Thoracic aorta (tissue), 2 donors: ENCODE measurements at places on chromosomes 11 and 22. TPM values are rescaled to one million over a fixed set of nuclear protein-coding genes. Genes with fewer than 3 reads are reported as not detected.
A peak's percentile ranks its signal among the peaks of the same experiment; 100 is the strongest.

HPX gene
- 2.9 TPM for total RNA-seq

DNA sequence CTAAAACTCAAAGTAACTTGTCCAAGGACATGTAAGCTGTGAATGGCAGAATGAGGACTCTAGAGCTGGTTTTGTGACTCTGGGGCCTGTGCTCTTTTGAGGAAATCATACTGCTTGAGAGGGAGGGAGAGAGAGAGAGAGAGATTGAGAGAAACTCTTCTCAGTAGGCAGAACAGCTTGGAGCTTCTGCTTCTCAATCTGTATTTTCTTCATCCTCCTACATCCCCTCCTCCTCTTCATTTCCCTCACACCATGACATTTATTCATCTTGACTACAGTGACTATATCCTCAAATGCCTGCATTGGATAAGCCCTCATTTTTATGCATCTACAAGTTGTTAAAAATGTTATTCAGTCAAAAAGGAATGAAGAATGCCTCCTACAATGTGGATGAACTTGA lies 23.7 kb upstream of the OR10D3 start:
- no peak overlapping the region for H3K4me3 ChIP-seq
- no peak overlapping the region for H3K27ac ChIP-seq

GRCh38 chr11:11081288-11081687 lies 223.4 kb upstream of the ZBED5 start:
- H3K36me3 ChIP-seq: no peaks in the 10 kb centered on the region
- H3K4me1 ChIP-seq: peaks cover 5% of the 10 kb centered on the region
- no peak overlapping the region for H3K27ac ChIP-seq
- no peak overlapping the region for H3K4me3 ChIP-seq

DNA sequence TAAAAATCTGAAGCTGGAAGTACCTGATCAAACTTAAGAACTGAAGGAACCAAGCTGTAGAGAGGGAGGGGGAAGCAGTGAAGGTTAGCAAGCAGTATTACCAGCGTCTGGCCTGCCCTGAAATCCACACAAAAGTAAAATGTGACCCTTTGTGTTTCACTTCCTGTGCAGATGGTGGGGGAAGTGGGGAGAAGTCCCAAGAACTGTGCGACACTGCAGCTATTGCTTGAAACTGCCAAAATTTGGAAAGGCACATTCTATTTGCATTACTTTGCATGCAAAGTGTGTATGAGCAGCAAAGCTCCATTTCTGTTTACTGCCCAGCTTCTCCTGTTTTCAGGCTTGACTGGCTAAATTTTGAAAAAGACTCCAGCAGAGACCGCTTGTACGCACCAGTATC lies 72.1 kb upstream of the BMAL1 start:
- DNase-seq: no peak
- no peak overlapping the region for H3K27ac ChIP-seq
- H3K27me3 ChIP-seq: no peaks in the 10 kb centered on the region

APOA1 gene
- not detected for total RNA-seq

DNA sequence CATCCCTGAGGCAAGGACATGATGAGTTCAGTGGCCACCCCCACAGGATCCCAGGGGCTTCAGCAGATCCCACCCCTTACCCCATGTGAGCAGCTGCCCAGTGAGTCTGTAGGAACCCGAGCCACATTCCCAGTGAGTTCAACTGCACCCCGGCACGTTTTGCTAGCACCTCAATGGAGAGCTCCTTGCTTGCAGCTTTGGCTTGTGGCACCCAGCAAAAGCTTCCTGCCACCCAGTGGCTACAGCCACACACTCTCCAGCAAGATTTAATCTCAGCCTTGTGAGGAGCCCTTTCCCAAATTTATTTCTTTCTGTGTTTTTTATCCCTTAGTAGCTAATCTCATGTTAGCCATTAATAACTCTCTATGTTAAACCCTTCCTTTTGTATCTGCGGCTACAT lies 4.0 kb downstream of the SAA1 start:
- no peak overlapping the region for H3K4me3 ChIP-seq
- H3K27me3 ChIP-seq: no peaks in the 10 kb centered on the region
- DNase-seq: no peak
- H3K27ac ChIP-seq: no peak overlapping the region
- no peaks in the 10 kb centered on the region for H3K4me1 ChIP-seq
- no peaks in the 10 kb centered on the region for H3K36me3 ChIP-seq

C11orf52 gene
- 0.99 TPM for total RNA-seq

GRCh38 chr11:41047229-41047628 lies 412.2 kb downstream of the LRRC4C start:
- DNase-seq: no peak
- H3K27ac ChIP-seq: no peak overlapping the region
- H3K4me1 ChIP-seq: no peaks in the 10 kb centered on the region
- H3K4me3 ChIP-seq: no peak overlapping the region

GRCh38 chr22:40313007-40313406 lies 33.3 kb upstream of the ADSL start:
- H3K27ac ChIP-seq: no peak overlapping the region
- no peak overlapping the region for H3K4me3 ChIP-seq
- peaks cover 18% of the 10 kb centered on the region for H3K4me1 ChIP-seq
- DNase-seq: no peak
- no peaks in the 10 kb centered on the region for H3K27me3 ChIP-seq

DENND5A gene
- 178 TPM for total RNA-seq

TSSK2 gene
- not detected for total RNA-seq

- DNase-seq: no peak
- peak overlapping the region; percentile 83 for H3K27ac ChIP-seq
- no peaks in the 10 kb centered on the region for H3K36me3 ChIP-seq
- no peak overlapping the region for H3K4me3 ChIP-seq
- no peaks in the 10 kb centered on the region for H3K27me3 ChIP-seq
- peaks cover 57% of the 10 kb centered on the region for H3K4me1 ChIP-seq
Measured at GRCh38 chr11:121463689-121464335, 11.0 kb upstream of the SORL1-AS1 start.

GRCh38 chr22:39263626-39264348 lies 19.0 kb upstream of the PDGFB start:
- no peaks in the 10 kb centered on the region for H3K27me3 ChIP-seq
- no peak overlapping the region for H3K4me3 ChIP-seq
- no peaks in the 10 kb centered on the region for H3K36me3 ChIP-seq
- no peak overlapping the region for H3K27ac ChIP-seq
- H3K4me1 ChIP-seq: peaks cover 9% of the 10 kb centered on the region

- DNase-seq: no peak
- no peaks in the 10 kb centered on the region for H3K27me3 ChIP-seq
- H3K4me3 ChIP-seq: peak overlapping the region; percentile 84
- H3K36me3 ChIP-seq: no peaks in the 10 kb centered on the region
- peak overlapping the region; percentile 70 for H3K27ac ChIP-seq
- peaks cover 20% of the 10 kb centered on the region for H3K4me1 ChIP-seq
Measured at GRCh38 chr11:46845440-46845739, 690 bp downstream of the CKAP5 start.

DNA sequence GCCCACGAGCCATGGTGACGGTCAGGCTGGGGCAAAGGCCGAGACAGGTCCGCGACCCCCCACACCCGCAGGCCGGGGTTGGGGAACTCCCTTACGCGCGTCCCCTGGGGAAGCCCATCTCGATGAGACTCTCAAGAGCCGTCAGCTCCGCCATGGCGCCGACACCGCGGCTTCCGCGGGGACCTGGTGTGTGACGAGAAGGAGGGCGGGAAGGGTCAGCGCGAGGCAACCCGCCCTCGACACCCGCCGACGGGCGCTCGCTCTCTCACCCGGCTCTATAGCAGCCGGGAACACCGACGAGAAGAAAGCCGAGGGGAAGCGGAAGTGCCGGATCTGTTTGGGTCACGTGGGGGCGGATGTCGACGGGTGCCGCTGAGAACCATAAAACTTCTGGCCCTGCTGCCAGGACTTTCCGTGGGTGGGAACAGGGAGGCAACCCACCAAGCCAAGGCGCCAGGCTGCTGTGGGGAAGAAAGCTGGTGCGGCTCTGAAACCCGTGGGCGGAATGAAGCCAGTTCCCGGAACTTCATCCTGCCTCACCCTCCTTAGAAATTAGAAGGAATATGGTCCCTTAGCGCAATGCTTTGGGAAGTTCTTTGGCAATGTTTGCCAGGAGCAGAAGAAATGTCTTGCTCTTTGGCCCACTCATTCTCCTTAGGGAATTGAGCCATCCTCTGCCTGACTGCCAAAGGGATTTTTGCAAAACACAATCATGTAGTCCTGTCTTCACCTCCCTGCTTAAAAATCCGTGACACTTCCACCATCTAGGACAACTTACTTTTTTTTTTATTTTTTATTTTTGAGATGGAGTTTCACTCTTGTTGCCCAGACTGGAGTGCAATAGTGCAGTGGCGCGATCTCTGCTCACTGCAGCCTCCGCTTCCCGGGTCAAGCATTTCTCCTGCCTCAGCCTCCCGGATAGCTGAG lies at the start of gene UBXN1:
Gene UBXN1, minus strand, starts transcription at position 304 of the 927 bp plus-strand sequence. Its CDS starts 150 bp downstream, at position 154.
- no peaks in the 10 kb centered on the region for H3K27me3 ChIP-seq
- H3K36me3 ChIP-seq: peaks cover 16% of the 10 kb centered on the region
- H3K4me1 ChIP-seq: peaks cover 23% of the 10 kb centered on the region
- H3K4me3 ChIP-seq: peak within 1 kb of the TSS; percentile 100
- DNase-seq: peak; percentile 87
- H3K27ac ChIP-seq: peak within 1 kb of the TSS; percentile 97

DEFB131B gene
- not detected for total RNA-seq

DNA sequence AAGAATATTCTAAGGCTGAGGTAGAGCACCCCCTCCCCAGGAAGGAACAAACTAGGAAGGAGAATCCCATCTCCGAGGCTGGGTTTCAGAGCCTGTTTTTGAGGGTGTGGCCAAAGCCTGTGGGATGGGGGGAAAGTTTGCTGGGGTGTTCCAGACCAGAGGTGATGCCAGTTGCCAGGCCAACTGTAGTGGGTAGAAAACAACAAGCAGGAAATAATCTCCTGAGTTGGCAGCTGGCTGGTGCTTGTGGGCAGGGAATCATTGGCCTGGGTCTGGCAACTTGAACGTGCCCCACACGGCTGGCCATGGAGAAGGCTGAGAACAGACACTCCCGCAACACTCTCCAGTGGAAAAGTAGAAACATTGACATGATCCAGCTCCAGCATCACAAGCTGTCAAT lies 385.6 kb downstream of the ETS1 start:
- H3K4me3 ChIP-seq: no peak overlapping the region
- no peaks in the 10 kb centered on the region for H3K36me3 ChIP-seq
- no peak for DNase-seq
- no peak overlapping the region for H3K27ac ChIP-seq
- H3K27me3 ChIP-seq: no peaks in the 10 kb centered on the region

DNA sequence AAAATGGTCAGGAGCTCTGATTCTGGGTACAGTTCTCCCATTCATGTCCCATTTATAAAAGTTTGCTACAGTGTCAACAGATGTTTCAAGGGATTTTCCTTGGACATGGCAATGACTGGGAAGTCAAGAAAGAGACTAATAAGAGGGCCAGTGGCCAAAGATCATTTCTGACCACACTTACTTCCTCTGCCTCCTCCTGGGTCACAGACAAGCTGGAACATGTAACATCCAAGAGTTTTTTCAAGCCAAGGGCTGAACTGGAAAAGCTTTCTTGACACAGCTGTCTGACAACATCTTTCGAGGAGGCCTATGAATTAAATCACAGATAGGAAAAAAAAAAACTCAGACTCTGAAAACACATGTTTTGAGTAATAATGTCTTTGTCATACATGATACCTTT lies 8.7 kb downstream of the COMMD9 start:
- no peak overlapping the region for H3K27ac ChIP-seq
- H3K36me3 ChIP-seq: peaks cover 7% of the 10 kb centered on the region
- DNase-seq: no peak
- no peaks in the 10 kb centered on the region for H3K27me3 ChIP-seq

DNA sequence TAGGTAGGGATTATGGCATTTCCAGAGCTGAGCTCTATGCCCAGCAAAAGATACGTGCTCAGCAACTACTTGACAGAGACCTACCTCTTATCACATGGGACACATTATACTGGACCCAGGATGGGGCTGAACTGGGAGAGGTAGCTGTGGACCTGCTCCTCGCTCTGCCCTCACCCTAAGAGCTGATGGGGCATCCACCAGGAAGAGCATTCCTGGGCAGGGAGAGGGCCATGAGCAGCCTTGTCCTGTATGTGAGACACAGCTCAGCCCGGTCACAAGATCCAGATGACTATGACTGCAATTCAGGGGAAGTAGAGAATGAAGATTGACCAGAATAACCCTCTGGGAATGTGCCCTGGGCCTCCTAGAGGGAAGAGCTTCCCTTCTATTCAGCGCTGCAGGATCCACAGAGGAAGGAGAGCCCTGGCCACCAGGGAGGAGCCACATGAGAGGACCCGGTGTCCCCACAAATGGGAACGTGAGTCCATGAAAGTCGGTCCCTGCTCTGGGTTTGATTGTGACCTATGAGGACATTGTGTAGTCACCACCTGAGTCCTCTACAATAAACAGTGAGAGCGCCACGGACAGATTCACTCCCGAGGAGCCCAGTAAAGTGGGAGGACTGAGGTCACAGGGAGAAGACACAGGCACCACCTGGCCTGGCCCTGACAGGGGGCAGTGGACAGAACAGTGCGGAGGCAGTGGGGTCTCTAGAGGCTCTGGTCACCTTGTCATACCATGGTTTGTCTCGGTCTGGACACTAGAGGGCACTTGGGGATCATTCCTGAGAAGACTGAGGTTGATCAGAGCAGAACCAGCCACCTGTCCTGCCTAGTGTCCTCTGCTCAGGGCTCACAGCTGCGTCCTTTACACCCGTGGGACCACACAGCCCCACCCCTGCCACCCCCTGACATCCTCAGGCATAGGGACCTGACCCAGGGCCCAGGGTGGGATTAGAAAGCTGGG lies 99.5 kb downstream of the ZNF280B start:
- H3K27ac ChIP-seq: no peak overlapping the region
- no peaks in the 10 kb centered on the region for H3K27me3 ChIP-seq
- H3K4me3 ChIP-seq: no peak overlapping the region
- H3K36me3 ChIP-seq: no peaks in the 10 kb centered on the region
- DNase-seq: no peak
- no peaks in the 10 kb centered on the region for H3K4me1 ChIP-seq

DNAJB7 gene
- not detected for total RNA-seq

- H3K4me3 ChIP-seq: no peak overlapping the region
- H3K27me3 ChIP-seq: no peaks in the 10 kb centered on the region
- no peaks in the 10 kb centered on the region for H3K4me1 ChIP-seq
- no peak overlapping the region for H3K27ac ChIP-seq
- DNase-seq: no peak
Measured at GRCh38 chr22:41596776-41597634, 7.4 kb upstream of the PMM1 start.

GRCh38 chr11:122703541-122704272 lies 48.2 kb downstream of the UBASH3B start:
- no peak for DNase-seq
- H3K4me3 ChIP-seq: no peak overlapping the region
- H3K4me1 ChIP-seq: no peaks in the 10 kb centered on the region
- H3K36me3 ChIP-seq: no peaks in the 10 kb centered on the region
- no peaks in the 10 kb centered on the region for H3K27me3 ChIP-seq
- no peak overlapping the region for H3K27ac ChIP-seq

DNA sequence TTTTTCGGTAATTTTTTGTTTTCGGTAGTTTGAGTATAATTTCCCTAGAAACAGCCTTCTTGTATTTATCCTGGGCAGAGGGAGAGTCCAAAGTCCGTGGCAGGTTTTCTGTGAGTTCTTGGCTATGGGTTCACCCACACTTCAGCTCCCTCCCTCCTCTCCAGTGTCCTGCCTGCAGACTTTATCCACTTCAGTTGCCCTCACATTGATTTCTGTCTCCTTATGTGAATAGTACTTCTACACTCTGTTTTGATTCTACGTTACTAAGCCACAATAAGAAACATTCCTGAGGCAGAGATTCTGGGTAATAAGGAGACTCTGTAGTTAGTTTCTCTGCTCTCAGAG lies 868.6 kb downstream of the METTL15 start:
- DNase-seq: no peak
- H3K27ac ChIP-seq: no peak overlapping the region
- no peaks in the 10 kb centered on the region for H3K4me1 ChIP-seq
- H3K36me3 ChIP-seq: no peaks in the 10 kb centered on the region
- no peak overlapping the region for H3K4me3 ChIP-seq

MMP27 gene
- total RNA-seq: not detected
